ENCODE measurements at places on chromosomes 13 and 19.

DNA sequence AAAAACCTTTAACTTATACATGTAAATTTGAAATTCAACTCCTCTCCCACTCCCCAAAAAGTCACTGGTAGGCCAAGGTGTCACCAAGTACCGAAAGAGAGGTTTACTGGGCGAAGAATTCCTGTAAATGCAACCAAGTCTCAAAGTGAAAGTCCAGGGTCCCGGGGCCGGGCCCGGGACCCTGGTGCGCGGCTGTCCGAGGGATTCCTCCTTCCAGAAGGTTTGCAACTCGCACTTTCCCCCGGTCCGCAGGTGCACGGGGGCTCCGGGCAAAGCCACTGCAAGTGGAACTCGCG is 1.1 kb downstream of the STK24 start:
- DNase-seq, result no peak

- DNase-seq, result no peak
These were observed 153.8 kb downstream of the DCT start for GRCh38 chr13:94325650-94326049.

- no peak for DNase-seq
These were observed 486.8 kb downstream of the FOXO1 start for GRCh38 chr13:40179445-40180281.

DNA sequence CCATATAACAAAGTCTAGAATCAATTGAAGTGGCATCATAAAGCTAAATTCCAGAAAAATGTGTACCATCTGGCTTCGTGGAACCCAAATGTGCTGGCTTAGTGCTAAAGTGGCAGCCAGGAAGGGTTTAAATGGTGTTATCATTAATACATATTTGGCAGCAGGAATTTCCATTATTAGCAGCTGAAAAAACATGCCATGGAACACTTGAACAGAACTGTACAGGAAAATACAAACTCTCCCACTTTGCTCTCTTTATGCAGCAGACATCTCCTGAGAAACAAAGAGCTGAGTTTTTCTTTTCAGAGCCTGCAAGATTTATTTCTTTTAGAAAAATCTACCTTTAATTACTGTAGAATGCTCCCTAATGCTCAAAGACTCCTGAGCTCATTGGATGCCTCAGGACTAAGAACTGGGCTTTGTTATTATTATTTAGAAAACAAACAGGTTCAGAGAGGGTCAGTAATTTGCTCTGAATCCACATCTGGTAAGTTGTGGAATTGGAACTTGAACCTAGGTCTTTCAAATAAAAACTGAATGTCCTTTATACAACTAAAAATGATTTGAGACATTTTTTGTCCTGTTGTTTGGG is 179.0 kb downstream of the LACC1 start:
- DNase-seq, result no peak

GRCh38 chr13:40605573-40605972 is 60.9 kb downstream of the FOXO1 start:
- DNase-seq, result no peak

GRCh38 chr19:33407140-33407551 is 33.6 kb downstream of the CEBPG start:
- DNase-seq, result no peak

- no peak for DNase-seq
These were observed 3.8 kb upstream of the MYBPC2 start for GRCh38 chr19:50428772-50429463.

DNA sequence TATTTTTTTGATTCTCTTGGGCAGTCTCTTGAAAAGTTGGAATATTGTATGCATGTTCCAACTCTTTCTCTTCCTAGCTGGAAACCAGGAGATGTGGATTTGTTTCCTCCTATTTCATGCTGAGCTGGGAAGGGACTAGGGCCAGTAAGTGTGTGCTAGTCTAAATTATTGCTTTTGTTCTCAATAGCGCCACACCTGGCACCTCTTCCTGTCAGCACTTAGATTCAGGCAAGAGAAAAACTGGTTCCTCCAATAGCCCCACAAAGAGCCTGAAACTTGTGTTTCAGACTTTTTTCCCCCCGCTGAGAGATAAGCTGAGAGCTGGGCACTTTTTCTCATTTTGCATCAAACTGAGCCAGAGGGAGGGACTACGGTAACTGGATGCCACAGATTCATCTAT is 353.4 kb downstream of the OLFM4 start:
- no peak for DNase-seq

- DNase-seq, result no peak
These were observed 777.2 kb downstream of the UQCRFS1 start for GRCh38 chr19:28435551-28436271.

DNA sequence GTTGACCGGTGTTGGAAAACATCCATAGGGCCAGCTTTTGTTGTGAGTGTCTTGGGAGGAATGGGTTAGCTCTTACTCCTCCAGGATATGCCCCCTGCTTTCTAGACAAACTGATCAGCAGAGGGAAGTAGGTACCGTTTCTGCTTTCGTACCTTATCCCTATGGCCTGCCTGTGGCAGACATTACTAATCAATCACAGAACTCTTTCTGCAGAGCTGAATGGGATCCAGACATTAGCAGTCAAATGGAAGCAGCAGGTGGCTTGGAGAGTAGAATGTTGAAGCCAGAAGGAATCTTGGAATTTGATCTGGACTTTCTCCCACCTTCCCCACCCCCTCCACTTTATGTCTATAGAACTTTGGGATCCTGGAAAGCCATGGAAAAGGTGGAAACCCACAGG is 17.1 kb downstream of the NWD1 start:
- peak; percentile 21 for DNase-seq

DNA sequence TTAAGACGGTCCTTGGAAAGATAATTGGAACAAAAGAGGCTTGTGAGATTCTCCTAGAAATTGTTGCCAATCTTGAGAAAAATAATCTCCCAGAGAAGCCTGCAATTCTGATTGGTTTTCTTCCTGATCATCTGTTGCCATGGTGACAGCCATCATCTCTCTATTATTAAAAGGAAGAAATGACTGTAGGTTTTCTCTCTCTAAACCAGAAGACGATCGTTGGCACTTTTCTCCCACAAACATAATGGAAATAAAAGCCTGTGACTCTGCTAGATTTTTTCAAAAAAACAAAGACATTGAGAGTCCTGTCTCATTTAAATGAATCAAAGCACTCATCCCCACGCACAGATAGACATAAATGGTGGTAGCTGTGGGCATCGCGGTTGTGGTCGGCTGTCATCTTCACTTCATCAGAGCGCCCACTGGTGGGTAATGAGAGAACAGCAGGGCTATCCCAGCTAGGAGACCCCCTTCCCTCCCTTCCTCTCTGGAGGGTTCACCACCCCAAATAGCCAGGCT is 21.7 kb upstream of the CALM3 start:
- peak; percentile 37 for DNase-seq

DNA sequence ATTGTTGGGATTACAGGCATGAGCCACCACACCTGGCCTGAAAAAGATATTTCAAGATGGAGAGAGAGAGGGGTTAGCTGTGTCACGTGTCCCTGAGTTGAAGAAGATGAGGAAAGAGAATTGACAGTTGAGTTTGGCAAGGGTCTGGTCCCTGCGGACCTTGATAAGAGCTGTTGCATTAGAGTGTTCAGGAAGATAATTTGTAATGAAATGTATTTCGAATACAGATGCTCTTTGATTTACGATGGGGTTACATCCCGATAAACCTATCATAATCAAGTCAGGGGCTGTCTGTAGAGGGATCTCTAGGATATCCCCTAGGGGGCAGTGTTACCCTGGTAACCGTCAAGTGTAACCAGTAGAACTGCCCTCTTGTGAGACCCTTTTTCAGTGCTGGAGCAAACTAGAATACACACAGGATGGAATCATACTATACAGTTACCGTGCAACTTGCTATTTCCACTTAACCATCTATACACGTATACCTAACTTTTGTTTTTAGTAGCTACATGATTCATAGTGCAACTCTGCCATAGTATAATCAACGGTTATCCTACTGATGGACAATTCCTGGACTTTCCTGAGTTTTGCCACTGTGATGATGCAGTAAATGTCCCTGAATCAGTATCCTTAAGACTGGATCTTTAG is 1.5 kb upstream of the ELOF1 start:
- peak; percentile 28 for DNase-seq

- DNase-seq, result no peak
These were observed 13.5 kb upstream of the BSG start for GRCh38 chr19:558770-559439.

DNA sequence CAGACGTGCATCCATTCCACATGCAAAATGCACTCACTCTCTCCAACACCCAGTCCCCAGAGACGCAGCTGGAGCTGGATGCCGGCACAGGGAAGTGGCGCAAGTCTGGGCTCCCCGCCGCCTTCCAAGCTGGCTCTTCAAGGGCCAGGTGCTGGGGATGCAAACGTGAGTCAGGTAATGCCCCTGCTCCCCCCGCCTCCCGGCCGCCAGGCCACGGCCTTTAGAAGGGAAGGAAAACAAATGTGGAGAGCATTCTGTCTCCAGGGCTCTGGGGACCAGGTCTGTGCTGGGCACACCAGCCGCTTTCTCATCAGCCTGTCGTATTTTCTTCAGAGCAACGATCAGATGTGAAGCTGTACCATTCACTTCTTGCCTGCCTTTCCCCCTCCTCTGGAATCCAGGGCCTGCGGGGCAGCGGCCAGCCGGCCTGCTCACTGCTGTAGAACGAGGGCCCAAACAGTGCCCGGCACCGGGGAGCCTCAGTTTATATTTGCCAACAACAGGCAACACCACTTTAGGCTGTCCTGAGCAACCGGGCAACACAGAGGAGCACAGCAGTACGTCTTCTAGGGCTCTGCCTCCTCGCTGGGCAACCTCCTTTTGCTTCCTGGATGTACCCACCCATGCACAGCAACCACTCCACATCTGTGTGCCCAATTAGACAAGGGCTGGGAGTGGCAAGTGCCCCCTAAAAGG is 3.8 kb downstream of the RAB20 start:
- DNase-seq, result no peak

DNA sequence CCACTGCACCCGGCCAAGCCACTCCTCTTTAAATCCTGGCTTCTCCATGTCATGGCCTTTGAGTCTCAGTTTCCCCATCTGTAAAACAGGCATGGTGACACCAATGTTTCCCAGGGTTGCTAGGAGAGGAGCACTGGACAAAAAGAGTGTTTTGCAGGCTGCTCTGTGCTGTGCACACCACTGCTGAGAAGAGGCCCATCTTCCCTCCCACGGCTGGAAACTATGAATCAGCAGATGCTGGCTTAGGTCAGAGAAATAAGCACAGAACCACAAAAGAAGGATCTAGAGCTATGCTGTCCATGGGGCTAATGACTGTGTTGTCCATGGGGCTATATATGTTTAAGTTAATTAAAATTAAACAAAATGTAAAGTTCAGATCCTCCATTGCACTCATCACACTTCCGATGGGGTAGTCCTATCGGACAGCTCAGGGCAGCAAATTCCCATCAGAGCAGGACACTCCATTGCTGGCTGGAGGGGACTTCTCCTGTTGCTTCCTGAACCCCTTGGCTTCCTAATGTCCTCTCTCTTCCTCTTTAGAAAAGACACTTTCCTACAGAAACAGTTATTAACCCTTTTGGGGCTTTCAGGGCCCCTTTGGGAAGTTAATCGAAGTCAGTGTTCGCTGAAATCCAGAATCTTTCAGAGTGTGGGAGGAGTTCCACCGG is 37.1 kb downstream of the TSHZ3 start:
- DNase-seq, result no peak

- DNase-seq, result no peak
These were observed 519.9 kb downstream of the PCDH17 start for GRCh38 chr13:58151452-58151851.

GRCh38 chr19:42653841-42654240 is 59.1 kb upstream of the CEACAM8 start:
- no peak for DNase-seq

- DNase-seq, result no peak
These were observed 2.7 kb downstream of the CYP4F12 start for GRCh38 chr19:15675560-15675959.

DNA sequence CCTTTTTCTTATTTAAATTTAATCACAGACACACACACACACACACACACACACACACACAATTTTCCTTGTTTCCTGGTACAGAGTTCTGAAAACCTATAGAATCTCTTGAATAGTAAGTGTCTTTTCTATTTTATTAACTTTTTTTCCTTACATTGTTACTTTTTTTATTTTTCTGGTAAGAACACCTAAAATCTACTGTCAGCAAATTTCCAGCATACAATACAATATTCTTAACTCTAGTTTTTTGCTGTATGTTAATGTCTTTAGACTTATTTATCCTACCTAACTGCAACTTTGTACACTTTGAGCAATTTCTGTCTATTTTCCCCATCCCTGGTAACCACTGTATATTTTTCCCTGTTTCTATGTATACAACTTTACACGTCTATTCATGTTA is 1179.8 kb downstream of the SLITRK1 start:
- no peak for DNase-seq

- DNase-seq, result no peak
These were observed 1124.9 kb downstream of the EFNB2 start for GRCh38 chr13:105410602-105411001.

- DNase-seq, result no peak
These were observed 263.6 kb upstream of the GPC6 start for GRCh38 chr13:92963029-92963428.

- DNase-seq, result no peak
These were observed 332.9 kb downstream of the COG6 start for GRCh38 chr13:39988351-39988750.

GRCh38 chr13:37701972-37702371 is 103.4 kb upstream of the POSTN start:
- DNase-seq, result no peak

DNA sequence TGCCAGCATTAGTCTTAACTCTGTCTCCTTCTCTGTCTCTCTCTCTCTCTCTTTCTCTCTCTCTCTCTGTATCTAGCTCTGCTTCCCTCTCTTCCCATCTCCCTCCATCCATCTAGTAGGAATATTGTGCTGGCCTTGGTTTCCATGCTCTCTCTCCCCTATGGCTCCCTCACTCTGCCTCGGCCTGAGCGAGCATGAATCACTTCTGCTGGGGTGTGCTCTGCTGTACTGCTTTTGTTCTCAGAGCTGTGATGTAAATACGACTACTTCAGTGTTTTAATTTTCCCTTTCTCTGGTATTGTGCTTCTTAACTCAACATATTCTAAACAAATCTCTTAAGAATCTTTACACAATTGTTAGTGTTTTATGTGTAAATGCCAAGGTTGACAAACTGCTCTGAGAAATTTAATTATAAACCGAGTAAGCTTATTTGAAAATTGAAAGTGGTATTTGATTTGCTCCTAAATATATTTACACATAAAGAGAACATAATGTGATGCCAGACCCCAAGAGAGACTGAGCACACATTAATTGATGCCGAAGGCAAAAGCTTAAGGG is 211.5 kb upstream of the KL start:
- no peak for DNase-seq

DNA sequence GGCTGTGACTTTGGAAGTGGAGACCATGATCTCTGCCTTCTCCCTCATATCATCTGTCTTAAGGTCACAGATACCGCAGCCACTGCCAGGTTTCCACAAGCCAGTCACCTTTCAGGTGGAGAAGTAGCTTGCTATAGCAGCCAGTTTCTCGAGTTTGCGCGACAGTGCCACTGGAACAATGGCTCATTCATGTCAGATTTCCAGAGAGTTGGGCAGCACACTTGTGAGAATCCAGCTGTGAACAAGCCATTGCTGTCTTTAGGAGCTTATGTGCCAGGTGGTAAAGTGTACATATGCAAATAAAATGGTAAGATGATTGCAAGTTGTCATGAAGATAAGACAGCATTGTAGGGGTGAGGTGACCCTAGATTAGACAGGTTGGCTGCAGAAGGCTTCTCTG is 22.3 kb downstream of the GARRE1 start:
- no peak for DNase-seq
